IPS-NIHi11 (cell line): ENCODE measurements at places on chromosomes 2 and 18.

DNA sequence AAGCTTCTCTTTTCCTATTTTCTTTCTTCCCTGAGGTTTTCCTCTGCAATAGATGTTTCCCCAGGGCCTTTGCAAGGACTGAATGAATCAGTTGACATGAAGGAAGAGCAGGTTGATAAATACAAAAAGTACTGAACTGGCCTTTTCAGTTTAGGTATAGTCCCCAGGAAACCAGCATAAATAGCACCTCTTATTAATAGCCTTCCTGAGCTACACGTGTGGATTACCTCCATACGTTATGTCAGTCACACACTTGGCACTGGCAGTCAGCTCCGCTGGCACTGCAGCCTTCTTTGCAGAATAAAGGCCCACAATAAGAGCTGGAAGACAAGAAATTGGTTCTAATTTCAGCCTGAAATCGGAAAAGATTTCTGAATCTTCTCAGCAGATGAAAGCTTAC lies 60.7 kb downstream of the KCTD18 start:
- no peak for DNase-seq

DNA sequence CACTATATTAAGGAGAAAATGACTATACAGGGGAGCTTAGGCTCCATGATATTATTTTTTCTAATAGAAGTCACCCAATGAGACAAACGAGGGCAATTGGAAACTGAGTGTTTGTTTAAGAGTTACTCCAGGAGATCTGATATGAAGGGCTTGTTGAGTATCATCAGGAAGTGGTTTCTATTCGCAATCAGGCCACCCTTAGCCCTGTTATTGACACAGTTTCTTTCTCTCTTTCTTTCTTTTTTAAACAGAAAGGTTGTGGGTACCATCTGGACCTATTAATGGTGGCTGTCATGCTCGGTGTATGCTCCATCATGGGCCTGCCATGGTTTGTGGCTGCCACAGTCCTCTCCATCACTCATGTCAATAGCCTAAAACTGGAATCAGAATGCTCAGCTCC lies 117.3 kb downstream of the DPP4 start:
- DNase-seq, result no peak

DNA sequence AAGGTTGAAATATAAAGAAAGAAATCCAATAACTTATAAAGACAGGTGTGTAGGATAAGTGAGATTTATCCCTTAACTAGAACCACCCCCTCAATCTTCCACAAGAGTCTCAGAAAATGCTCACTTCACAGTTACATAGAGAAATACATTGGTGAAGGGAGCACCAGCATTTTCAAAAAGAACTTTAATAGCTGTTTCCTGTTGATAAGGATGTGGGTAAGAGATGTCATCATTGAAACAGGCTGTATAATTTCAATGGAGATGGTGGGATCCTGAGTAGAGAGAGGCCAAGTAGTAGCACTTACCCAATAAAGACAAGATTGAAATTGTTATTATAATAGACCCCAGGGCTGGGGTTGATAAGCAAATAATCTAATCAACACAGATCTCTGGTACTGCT lies 162.2 kb upstream of the TACR1 start:
- DNase-seq, result no peak

GRCh38 chr2:148300544-148300943 lies 279.7 kb downstream of the MBD5 start:
- DNase-seq, result no peak

DNA sequence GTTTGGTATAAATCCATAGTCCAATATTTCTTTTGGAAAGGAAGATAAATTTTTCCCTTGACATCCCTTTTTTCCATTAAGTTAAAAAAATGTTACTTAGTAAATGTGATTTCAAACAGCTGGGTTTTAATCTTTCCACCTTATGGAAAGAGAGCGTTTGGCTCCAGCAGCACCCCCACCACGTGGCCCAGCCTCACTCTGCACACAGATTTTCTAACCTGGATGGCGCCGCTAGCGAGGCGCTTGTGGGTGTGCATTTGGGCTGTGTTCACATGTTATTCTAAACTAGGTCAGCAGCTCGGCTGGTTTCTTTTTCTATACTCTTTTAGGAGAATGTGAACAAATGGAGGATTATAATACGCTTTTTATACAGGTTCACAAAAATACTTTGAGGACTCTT lies 218.0 kb downstream of the LDLRAD4 start:
- DNase-seq, result no peak

DNA sequence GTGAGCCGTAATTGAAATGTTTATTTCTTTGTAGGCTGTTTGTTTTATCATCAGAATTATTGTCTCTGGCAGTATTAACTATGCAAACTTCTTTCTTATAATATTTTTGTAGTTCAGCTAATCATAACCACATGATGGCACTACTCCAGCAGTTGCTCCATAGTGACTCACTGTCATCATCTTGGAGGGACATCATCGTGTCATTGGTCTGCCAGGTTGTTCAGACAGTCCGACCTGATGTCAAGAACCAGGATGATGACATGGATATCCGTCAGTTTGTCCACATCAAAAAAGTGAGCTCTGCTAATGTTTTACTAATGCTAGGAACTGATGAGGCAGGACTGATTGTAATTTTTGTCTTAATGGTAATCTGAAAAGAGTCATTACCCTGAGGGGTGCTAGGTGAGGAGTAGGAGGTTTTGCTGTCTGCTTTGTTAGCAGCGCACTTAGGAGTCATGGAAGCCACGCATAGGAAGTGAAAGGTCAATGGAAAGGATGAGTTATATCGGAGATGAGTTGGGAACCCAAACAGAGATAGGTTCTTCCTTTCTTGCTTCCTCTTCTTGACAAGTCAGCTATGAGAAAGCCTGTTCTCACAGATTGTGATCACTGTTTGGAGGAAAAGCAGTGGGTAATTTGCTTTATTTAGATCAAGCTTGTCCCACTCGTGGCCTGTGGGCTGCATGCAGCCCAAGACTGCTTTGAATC lies 49.2 kb downstream of the PIKFYVE start:
- DNase-seq, result no peak

- no peak for DNase-seq
Observed at GRCh38 chr2:99960790-99961189, 181.6 kb downstream of the AFF3 start.

DNA sequence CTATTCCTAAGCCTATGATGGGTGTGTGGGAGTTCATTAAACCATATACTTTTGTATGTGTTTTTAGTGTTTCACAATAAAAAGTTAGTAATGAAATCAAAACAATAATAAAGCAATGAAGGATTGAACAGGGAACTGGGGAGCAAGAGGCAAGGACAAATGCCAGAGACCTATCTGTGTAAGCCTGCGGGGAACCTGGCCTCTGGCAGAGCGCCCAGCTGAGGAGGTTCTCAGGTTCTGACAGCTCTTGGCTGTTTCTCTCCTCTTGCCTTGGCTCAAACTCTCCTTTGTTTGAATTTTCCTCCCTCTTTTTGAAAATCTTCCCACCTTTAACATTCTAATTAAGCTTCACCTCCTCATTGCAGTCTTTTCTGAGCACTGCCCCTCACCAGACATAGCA lies 200.0 kb upstream of the NCKAP5 start:
- DNase-seq, result peak; percentile 18

GRCh38 chr2:134482131-134482723 lies 228.4 kb downstream of the MGAT5 start:
- DNase-seq, result no peak

- DNase-seq, result no peak
Observed at GRCh38 chr18:47287911-47288585, 36.6 kb upstream of the SKOR2 start.

DNA sequence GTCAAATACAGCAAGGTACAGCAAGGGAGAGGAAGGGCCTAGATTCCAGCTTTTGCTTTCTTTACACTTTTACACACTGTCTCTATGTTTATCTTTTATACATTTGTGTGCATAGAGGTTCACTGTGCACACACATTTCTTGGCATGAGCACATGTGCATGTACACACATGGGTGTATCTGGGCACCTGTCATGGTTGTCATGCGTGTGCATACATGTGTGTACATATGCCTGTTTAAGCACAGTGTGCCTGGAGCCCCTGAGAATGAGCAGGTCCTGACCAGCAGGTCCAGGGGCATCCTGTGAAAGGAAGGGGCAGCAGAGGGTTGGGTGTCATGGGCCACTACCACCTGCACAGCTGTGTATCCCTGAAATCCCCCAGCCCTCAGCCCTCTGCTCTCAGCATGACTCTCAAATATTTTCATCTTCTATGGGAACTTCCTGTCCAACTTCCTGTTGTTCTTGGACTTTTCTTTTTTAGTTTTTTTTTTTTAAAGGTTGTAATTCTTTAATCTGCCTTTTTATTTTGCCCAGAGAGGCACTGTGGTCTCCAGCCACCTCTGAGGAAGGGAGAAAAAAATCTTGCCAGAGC lies 97.0 kb upstream of the EPAS1 start:
- no peak for DNase-seq

DNA sequence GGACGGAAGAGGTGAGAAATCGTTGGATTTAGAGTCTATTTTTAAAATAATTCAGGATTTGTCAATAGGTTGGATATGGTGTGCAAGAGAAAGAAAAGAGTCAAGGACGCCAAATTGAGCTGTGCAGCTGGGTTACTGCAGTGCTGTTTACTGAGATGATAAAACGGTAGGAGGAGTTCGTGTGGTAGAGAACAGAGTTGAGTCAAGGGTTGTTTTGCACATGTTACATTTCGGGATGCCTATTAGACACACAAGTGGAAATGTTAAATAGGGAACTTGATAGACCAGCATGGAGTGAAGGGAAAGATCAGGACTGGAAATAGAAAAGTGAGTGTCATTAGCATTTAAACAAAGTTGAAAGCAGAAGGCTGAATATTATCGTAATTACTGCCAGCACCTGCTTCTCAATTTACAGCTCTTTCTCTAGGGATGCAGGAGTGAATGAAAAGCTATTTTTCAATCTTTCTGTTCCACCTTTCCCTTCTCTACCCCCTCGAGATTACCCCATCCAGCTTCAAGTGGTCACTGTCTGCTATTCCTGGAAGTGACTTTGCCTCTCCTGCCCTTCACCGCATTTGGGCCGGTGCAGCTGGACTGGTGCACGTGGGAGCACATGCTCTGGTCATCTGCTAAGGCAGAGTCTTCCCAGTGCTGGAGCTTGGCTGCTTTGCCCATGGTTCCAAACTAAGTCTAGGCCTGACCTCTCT lies 30.3 kb downstream of the GPR75 start:
- DNase-seq, result no peak

GRCh38 chr2:8168876-8169424 lies 512.9 kb upstream of the ID2 start:
- DNase-seq, result no peak

DNA sequence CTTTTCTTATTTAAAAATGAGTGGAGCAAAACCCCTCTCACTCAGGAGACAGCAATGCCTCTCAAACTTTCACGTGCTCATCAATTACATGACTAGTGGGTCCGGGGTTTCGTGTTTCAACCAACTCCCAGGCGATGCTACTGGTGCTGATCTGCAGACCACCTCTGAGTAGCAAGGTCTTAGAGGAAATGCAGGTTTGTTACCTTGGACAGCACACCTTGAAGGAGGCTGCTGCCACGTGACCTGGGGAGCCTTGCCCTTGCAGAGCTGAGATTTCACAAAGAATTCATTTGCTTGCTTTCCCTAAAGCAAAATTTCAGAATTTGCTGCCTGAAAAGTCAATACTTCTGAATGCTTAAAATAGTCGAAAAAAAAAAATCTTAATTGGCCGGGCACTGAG lies 32.4 kb downstream of the SMIM21 start:
- DNase-seq, result peak; percentile 71

- no peak for DNase-seq
Observed at GRCh38 chr2:2919026-2919425, 458.6 kb downstream of the EIPR1 start.

GRCh38 chr2:28904295-28904694 lies 9.8 kb downstream of the WDR43 start:
- DNase-seq, result no peak

- no peak for DNase-seq
Observed at GRCh38 chr18:5058768-5059695, 138.0 kb downstream of the AKAIN1 start.

DNA sequence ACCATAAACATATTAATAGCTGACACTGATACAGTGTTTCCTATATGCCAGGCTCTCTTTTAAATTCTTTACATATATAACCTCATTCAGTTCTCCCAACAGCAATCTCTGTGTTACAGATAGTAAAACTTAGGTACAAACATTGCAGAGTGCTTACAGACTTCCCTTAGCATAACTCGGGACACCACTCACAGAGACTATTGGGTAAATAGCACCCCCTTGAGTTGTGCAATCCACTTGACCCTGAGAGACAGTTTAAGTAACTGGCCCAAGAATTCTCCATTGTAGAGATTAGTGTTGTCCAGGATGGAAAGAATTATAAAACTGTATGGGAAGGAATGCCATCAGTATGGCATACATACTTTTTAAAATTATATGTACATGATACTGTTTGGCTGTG lies 110.1 kb downstream of the POLE4 start:
- no peak for DNase-seq
